ENCODE measurements at places on chromosomes 11 and 22. TPM values are rescaled to one million over a fixed set of nuclear protein-coding genes. Genes with fewer than 3 reads are reported as not detected.

Gene ESAM
- 1.5 TPM for total RNA-seq

Gene SAA4
- total RNA-seq, result not detected

Gene POU2AF3
- total RNA-seq, result 0.77 TPM

Gene OR10G8
- not detected for total RNA-seq

Gene OR51E2
- not detected for total RNA-seq

Gene TREH
- total RNA-seq, result not detected

Gene LGALS12
- not detected for total RNA-seq
